ENCODE measurements at places on chromosomes 3 and 15.

DNA sequence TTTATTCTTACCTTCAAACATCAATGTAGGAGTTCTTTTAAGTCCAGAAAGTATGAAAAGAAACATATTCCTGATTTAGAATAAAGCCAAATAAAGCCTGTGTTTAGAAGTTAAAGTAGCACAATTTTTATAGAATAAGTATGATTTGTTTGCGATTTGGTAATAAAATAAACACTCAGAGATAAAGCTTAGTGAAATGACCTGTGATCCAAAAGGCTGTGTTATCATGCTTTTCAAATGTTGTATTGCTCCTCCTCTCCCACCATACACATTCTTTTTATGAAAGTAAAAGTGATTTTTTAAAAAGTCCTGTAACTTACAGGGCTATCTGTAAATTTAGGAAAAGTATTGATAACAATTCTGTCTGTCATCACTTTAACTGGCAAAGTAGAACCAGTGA, 138.6 kb upstream of the CGNL1 start:
- no peak for DNase-seq

DNA sequence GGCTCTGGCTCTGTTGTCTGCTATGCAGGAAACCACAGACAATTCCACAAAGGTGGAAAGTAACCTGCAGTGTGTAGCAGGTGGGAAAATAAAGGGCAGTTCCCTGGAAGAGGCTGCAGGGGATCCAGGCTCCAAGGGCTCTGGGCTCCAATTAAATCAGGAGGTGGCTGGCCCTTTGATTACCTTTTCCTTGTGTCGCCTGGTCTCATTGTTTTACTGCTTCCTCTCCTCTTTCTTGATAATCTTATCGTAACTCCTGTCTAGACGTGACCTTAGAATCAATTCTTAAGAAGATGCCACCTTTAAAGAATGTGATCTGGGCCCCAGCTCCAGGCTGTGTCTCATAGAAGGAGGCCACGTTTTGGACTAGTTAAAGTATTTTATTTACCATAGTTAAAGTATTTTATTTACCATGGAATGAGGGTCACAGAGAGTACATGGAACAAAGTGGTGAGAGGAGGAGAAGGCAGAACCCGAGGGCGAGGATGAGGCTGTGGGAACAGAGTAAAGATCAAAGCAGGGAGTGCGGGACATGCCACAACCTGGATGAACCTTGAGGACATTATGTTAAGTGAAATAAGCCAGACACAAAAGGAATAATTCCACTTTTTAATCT, 237.5 kb upstream of the STT3B start:
- DNase-seq, result no peak

GRCh38 chr3:183500319-183500718, 55.2 kb downstream of the KLHL6 start:
- no peak for DNase-seq

DNA sequence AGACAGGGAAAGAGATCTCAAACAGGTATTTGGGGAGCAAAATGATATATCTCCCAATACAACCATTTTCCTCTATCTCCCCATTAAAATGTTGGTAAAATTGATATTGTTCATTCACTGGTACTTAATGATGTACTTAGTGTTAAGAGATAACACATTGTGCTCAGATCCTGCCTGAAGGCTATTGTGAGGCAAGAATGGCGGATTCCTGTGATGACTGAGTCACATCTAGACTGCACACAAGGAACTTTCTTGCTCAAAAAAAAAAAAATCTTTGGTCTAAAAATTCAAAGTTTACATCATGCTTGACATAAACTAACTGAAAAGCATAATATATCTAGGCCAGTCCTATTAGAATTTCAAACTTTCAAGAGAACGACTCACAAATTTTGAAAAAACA, 171.1 kb upstream of the TTC14 start:
- DNase-seq, result no peak

GRCh38 chr15:42694398-42694797, 42.5 kb downstream of the CDAN1 start:
- no peak for DNase-seq

GRCh38 chr3:183330881-183331280, 77.8 kb downstream of the B3GNT5 start:
- no peak for DNase-seq

DNA sequence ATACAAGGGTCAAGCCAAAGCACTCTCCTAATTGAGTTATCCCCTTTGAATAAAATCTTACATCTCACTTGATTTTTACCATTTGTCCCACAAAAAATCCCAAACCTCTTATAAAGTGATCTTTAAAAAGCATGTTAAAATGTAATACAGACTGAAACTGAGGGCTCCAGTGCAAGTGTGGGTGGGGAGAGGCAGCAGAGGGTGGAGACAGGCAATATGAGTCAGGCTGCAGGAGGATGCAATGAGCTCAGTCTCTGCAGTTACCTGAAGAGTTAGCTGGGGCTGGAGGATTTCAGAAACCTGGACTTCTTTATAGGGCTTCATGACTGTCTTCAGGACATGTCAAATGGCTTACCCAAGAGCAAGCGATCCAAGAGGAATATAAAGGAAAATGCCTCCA, 14.2 kb upstream of the COLQ start:
- DNase-seq, result peak; percentile 16

DNA sequence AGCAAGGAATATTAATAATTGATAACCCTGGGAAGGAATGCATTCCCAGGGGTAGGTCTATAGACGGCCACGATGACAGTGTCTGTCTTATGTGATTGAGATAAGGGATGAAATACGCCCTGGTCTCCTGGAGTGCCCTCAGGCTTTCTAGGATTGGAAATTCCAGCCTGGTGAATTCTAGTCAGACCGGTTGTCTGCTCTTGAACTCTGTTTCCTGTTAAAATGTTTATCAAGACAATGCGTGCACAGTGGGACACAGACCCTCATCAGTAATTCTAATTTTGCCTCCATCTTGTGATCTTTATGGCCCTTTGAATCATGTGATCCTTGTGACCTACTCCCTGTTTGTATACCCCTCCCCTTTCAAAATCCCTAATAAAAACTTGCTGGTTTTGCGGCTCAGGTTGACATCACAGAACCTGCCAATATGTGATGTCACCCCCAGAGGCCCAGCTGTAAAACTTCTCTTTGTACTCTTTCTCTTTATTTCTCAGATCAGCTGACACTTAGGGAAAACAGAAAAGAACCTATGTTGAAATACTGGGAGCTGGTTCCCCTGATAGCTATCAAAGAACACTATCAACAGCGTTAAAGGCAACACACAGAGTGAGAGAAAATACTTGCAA, 183.3 kb downstream of the PDE8A start:
- no peak for DNase-seq

DNA sequence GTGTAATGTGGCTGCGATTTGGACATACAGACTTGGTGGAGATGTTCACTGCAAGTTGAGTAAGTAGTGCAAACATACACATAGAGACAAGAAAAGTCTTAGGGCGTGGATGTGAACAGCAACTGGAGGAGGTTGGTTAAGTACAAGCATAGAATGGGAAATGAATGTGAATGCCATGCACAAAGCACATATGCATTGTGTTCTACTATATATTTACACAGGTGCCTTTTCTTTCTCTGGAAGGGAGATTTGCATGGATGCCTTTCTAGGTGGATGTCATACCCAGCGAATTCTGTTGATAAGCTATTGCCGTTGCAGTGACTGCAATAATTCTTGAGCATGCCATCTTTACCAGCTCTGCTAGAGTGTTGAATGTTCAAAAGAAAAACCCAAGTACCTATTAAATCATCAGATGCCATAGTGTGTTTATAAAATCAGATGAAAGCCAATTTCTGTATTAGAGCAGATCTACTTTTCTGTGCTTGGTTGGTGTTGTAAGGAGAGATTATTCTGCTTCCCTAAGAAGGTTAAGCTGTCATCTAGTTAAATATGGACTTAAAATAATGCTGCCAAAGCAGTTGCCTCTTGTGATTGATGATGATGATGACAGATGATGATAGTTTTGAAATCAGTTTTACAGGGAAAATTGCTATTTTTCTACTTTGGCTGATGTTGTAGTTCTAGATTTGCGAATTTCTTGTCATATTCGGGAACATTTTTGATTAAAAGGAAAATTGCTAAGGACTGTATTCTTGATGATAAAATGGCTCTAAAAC, 148.4 kb downstream of the CNTN4 start:
- no peak for DNase-seq

- DNase-seq, result no peak
These were observed 959 bp upstream of the RASA2 start for GRCh38 chr3:141485641-141486495.

GRCh38 chr3:108907194-108907593, 46.5 kb downstream of the GUCA1C start:
- no peak for DNase-seq

DNA sequence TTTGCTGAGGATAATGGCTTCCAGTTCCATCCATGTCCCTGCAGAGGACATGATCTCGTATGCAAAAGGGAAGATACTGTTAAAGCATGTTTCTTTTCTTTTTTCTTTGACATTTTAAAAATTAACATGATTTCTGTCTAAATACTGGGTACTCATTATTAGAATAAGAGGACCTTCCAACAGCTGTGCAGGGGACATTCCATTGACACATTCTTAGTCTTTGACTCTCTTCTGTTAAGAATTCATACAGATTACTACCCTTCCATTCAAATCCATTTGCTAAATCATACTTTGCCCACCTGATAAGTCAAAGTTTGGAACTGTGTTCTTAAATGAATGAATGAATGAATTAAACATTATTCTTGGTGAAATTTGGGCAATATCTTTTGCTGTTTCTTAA, 5.1 kb upstream of the CP start:
- DNase-seq, result no peak

- peak; percentile 10 for DNase-seq
These were observed 9.4 kb downstream of the SLC51B start for GRCh38 chr15:65054333-65055200.

DNA sequence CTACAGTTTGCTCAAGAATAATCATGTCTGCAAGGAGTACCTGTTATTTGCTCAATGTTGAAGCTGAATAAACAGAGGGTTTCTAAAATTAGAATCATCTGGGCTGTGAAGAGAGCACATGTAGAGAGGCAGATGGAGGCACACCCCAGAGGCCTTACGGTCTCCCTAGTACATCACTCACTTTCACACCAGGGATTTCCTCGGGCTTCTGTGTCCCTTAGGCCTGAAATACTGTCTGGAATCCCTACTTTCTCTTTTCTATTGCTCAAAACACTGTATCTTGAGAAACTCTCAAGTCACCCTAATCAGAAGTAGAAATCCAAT, 473.7 kb upstream of the ROBO2 start:
- no peak for DNase-seq

- no peak for DNase-seq
These were observed 549.8 kb upstream of the ROBO2 start for GRCh38 chr3:76490064-76490463.

- DNase-seq, result no peak
These were observed 41.0 kb downstream of the MBNL1 start for GRCh38 chr3:152309535-152310307.

DNA sequence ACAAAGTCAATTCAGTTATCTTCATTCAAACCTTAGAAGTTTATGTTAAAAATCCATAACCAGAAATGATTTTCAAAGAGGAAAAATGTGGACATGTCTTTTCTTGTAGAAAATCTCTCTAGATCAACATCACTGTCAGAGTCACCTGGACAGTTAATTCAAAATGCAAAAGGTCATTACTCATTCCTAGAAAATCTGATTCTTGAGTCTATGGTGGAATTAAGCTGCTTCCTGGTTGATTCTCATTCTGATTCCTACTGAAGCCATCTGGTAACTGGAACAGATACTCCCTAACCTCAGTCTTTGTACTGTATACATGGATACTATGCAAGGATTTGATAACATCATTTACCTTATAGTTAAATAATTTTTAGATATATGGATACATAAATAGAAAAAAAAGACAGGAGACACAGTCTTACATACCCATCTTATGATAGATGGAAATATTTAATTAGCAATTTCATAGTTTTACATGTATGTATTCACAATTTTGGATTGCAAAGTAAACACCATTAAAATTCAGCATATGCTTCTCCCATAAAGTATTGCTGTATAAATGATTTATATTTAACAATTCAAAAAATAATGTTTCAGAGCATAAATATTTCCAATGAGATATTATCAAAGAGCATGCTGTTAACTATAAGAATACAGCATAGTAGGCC, 693.2 kb upstream of the CCDC54 start:
- no peak for DNase-seq

DNA sequence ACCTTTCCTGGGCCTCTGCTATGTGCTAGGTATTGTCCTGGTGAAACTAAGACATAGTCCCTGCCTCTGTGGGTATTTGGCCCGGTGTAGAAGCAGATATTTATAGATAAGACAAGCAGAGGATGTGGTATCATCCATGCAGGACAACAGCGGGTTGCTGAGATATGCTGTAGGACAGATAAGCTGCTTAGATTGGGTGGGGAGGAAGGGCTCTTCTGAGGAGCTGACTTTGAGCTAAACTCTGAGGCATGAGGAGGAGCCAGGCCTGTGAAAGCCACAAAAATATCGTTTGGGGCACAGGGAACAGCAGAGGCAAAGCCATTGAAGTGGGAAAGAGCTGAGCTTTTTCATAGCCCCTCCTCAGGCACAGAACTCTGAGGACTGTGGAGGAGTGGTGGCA, 492.5 kb upstream of the CFAP20DC start:
- no peak for DNase-seq

DNA sequence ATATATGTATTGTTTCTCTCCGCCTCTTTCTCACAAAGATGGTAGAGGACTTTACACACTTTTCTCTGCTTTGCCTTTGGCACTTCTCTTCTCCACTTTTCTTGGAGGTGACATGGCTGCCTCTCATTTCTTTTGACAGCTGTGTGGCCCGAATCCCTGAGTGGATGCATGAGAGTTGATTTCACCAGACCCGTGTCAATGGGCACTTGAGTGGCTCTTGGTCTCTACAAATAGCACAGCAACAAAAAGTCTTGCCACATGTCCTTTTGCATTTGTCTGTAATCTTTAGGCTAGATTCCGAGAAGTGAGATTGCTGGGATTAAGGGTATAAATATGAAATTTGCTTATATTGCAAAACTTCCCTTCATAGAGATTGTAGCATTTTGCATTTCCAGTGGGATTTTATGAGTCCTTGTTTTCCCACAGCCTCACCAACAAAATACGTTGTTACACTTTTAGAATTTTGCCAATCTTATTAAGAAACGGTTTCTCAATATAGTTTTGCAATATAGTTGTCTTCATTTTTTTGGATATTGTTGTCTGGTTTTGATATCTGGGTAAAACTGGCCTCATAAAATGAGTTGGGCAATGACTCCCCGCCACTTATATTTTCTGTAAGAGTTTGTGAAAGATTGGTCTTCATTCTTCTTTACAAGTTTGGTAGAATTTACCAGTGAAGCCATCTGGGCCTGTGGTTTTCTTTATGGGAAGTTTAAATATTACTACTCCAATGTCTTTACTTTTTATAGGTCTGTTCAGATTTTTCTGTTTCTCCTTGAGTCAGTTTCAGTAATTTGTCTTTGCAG, 5.2 kb upstream of the TRPM1 start:
- no peak for DNase-seq

DNA sequence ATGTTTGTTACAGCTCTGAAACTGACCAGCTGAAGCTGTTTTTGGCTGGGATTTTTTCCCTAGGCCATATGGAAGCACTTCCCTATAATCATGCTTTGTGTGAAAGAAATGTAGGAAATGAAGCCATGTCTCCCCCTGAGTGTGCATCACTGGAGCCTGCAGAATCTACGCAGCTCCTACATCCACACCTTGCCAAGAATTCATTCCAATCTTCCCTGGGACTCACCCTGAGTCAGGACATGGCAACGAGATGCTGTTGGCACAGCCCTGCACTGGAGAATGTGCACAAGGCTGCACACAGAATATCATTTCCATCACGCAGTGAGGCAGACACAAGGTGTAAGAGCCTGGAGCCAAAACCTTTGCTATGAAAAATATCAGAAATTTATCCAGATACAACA, 189.5 kb downstream of the ADAMTSL3 start:
- no peak for DNase-seq

GRCh38 chr3:8761866-8762265, 7.5 kb downstream of the OXTR start:
- DNase-seq, result no peak
